ENCODE measurements at places on chromosomes 6 and 20. TPM values are rescaled to one million over a fixed set of nuclear protein-coding genes. Genes with fewer than 3 reads are reported as not detected.

Gene TMEM244
- total RNA-seq, result not detected

DNA sequence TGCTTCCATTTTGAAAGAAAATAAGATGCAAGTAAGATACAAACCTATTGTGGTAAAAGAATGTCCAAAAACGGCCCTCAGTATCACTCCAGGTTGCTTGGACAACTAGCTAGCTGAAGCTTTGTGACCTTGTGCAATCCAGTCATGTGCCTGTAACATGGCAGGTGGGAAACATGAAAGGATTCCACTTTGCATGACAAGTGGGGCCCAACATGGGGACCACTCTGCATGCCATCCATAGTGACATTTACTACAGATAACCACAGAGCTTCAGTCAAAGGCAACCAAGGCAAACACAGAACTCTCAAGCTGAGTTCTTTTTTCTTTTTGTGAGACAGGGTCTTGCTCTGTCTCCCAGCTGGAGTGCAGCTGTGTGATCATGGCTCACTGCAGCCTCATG lies 15.8 kb upstream of the FBXO9 start:
- DNase-seq, result no peak

Gene LPIN3
- 0.76 TPM for total RNA-seq

Gene ETV7
- 14.4 TPM for total RNA-seq

GRCh38 chr6:70857387-70858077 lies 99.3 kb downstream of the B3GAT2 start:
- DNase-seq, result no peak

- no peak for DNase-seq
Observed at GRCh38 chr20:56995635-56996075, 270.8 kb downstream of the BMP7 start.

- DNase-seq, result no peak
Observed at GRCh38 chr6:24069526-24069925, 56.5 kb upstream of the NRSN1 start.

Gene MOCS3
- total RNA-seq, result 4.2 TPM

DNA sequence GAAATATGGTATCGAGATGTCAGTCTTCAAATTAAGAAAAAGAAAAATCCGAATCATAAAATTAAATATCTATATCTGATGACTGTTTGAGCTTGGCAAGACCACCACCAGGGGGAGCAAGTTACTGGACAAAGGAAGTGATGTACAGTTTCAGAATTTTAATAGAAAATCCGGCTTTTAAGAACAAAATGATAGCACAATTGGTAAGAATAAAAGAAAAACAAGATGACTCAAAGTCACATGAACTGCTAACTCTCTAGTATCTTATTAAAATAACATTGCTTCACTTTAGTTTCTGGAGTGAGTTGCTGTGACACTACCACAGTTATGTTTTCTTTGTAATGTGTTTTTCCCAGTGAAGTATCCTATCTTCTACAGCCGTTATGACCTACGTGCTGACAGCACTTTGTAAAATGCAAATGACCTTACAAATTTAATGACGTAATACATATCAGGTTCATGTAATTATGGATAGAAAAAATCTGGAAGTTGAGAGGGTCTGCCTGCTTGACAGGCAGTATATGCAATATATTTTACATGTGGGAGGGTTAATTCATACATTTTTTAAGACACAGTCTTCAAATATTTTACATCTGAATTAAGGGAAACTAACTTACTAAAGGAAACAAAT lies 405.3 kb upstream of the HS3ST5 start:
- DNase-seq, result peak; percentile 37

- DNase-seq, result no peak
Observed at GRCh38 chr6:164911873-164912580, 397.4 kb downstream of the C6orf118 start.

GRCh38 chr6:142174703-142175102 lies 27.6 kb downstream of the VTA1 start:
- DNase-seq, result no peak

Gene PREX1
- total RNA-seq, result 1.5 TPM

DNA sequence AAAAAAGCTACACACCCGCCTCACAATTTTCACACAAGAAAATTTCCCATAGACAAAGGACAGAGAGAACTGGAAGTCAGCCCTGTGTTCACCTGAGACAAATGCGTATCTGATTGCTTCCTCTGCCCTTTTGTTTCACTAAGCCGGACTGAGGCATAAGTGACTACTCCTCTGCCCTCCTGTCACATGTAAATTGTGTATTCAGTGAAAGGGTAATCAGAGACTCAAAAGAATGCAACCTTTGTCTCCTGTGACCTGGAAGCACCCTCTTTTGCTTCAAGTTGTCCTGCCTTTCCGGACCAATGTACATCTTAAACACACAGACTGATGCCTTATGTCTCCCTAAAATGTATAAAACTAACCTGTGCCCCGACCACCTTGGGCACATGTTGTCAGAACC lies 483.8 kb upstream of the EYS start:
- DNase-seq, result no peak

DNA sequence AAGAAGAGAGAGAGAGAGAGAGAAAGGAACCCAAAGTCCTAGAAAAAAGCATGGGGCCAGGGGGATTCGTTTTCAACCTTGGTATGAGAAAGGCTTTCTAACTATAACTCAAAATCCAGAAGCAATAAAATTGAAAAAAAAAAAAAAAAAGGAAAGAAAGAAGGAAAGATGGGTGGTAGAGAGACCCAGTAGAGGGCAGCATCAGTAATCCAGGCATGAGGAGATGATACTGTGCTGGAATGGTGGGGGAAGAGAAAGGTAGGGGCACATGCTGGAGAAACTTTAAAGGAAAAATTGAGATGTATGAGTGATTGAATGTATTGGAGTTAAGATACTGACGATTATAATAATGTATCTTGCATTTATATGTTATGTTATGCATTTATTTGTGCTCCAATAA lies 1040.7 kb upstream of the FLRT3 start:
- no peak for DNase-seq

- peak; percentile 67 for DNase-seq
Observed at GRCh38 chr6:126107475-126108166, 121.3 kb downstream of the TRMT11 start.

GRCh38 chr20:23613676-23614075 lies 8.0 kb upstream of the CST9 start:
- DNase-seq, result no peak

Gene EDN3
- total RNA-seq, result not detected

Gene FOXA2
- total RNA-seq, result not detected

Gene TCP11
- not detected for total RNA-seq

Gene RUNX2
- total RNA-seq, result 37.2 TPM

DNA sequence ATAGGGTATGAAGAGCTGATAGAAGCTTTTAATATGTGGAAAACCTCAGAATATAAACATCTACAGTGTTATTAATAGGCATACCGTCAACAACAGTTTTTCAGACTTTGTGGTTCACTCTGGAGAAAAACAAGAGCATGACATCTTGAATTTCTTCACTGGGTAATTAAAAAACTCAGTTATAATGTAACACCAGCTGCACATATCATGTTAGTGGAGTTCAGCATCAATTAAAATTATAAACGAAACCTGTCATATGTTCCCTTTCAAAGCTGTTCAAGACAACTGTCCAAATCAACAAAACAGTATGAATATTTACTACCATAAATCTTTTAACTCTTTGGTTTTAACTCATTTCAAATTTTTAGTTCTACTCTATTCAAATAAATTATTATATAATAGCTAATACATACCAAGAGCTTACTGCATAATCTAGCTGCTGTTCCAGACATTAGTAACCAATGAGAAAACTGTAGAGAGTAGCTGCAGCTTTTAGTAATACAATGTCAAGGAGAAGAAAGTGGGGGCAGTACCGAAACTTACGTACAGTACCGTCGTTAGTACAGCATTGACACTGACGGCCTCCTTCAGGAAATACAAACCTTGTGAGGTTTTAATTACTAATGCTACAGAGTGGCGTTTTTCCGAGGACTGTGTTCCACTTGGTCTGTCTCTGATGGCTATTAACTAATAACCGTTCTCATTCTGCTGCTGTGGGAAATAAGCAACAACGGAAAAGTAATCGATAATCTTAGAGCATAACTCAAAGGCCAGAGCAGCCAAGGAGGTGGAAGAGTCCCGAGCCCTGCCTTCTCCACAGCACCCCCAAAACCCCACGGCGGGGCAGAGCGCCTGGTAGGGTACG lies 532 bp upstream of the PM20D2 start:
- peak; percentile 50 for DNase-seq

DNA sequence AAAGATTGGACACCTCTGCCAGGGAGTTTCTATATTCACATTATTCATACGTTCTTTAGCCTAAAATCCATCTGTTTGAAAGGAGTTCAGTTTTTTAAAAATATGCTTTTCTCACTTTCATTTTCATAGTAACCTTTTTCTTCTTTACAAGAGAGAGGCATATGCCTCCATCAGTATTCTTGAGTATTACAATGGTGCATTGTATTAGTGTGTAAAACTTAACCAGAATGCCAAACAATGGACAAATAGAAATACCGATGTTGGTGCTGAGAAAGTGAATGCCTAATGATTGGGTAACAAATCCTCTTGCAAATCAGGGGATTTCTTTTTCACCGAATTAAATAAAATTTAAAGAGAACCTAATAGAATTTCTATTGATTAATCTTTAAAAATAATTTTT lies 163.2 kb upstream of the LAMA2 start:
- DNase-seq, result no peak

GRCh38 chr6:36615018-36615761 lies 21.0 kb downstream of the SRSF3 start:
- peak; percentile 68 for DNase-seq

Gene TUBB1
- total RNA-seq, result 0.17 TPM

DNA sequence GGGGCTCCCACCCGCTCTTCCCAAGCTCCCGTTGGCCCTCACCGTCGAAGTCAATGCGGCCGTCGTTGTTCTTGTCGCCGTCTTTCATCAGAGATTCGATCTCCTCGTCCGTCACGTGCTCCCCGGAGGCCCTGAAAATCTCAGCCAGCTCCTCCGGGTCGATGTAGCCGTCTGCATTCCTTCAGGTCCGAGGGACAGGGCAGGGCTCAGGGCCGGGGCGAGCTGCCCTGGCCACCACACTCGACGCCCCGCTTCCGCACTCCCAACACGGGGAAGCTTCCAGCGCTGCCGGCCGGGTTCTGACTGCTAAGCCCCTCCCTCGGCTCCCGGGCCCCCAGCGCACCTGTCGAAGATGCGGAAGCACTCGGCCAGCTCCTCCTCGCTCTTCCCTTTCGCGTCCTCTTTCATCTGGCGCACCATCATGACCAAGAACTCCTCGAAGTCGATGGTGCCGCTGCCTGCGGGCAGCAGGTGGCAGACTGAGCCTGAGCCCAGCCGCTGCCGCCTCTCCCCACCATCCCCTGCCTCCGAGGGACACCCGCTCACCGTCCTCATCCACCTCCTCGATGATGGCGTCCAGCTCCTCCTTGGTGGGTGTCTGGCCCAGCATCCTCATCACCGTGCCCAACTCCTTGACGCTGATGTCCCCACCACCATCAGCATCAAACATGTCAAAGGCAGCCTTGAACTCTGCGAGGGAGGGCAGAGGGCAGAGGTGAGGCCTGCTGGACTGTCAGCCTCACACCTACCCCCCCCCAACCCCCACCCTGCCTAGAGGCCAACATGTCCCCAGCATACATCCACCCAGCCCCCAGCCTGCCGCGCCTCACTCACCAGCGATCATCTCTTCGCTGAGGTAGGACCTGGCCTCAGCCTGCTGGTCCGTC lies 2.9 kb downstream of the TNNC2 start:
- no peak for DNase-seq

Gene SLC35B2
- 205 TPM for total RNA-seq

GRCh38 chr20:22866812-22867341 lies 168.2 kb upstream of the SSTR4 start:
- DNase-seq, result peak; percentile 49

GRCh38 chr6:81714684-81715083 lies 37.8 kb downstream of the TENT5A start:
- no peak for DNase-seq

DNA sequence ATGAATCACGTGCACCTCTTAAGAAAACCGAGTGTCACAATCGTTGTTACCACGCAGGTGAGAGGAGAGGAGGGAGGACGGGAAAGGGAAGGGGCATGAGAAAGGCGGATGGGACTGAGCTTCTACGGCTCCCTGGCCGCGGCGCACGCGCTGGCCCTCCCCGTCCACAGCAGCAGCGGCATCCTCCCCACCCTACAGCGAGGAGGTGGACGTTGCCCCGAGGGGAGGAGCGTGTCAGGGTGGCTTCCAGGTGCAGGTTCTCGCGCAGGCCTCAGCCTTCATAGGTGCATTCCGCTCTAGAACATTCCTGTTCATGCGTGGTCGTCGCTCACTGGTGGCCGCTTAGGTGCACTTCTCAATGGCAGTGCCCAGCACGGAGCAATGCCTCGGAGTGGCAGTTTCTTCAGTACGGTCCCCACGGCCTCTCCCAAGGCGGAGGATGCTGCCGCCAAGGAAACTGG lies 29.7 kb upstream of the AFDN start:
- no peak for DNase-seq

Gene MUC21
- not detected for total RNA-seq

- peak; percentile 71 for DNase-seq
Observed at GRCh38 chr20:17679941-17680835, 1.9 kb downstream of the RRBP1 start.

DNA sequence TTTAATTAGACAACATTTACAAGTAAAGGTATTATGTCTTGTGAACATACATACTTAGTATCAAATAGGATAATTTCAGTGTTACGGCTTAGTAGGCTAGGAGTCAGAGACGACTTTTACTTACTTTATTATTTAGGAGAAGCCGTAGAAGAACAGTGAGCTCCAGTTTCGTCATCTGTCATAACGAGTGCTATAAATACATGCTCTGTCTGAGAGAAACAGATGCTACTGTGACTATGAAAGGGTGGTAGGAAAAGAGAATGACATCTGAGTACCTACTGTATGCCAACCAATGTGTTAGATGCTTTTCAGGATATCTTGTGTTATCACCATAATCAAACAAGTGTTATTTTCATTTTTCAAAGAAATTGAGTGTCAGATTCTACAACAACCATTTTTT lies 119.0 kb downstream of the EYA4 start:
- DNase-seq, result no peak

Gene VGLL2
- not detected for total RNA-seq

DNA sequence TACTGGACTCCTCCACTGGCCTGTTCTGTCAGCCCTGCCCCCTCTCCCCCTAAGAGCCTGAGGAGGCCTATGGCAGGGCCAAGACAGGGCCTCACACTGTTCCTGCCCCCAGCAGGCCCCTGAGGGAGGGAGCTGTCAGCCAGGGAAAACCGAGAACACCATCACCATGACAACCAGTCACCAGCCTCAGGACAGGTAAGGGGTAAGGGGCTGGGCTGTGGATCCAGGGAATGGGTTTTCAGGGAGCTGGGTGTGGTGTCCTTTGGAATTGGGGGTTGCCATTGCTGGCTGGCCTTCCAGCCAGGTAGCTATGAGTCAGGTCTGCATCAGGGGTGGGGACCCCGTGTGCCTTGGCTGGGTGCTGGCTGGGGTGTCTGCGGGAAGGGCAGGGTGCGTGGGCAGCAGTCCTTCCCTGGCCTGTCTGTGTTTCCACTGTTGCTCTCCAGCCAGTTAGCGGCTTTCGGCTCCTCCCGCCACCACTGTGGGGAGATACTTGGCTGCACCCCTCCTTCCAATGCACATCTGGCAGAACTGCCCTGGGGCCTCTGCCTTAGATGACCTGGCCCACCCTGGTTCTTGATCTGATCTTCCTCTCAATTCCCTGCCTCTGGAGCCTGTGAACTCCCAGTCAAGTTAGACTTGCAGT lies 3.9 kb downstream of the SLC29A1 start:
- DNase-seq, result no peak

Measured in M059J (cell line).